T-cell (primary cell): ENCODE measurements at places on chromosomes 13 and 19.

DNA sequence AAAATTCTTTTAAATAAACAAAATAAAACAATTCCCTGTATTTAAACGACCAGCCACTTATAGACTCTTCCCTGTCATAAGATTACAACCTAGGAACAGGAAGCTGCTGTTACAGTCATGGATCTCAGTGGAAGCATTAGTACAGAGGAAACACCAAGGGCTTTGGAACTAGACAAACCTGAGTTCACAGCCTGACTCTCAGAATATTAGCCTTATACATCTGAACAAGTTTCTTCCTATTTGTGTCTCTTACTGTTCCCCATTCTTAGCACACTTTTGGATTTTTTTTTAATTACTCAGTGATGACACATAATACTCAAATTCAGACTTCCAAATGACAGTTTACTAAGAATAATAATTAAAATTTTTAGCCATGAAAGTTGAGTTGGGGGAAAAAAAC is 46.1 kb downstream of the ZDHHC20 start:
- no peak for DNase-seq

GRCh38 chr19:13957051-13957450 is 4.7 kb downstream of the DCAF15 start:
- DNase-seq, result no peak

- no peak for DNase-seq
These were observed 109.0 kb upstream of the HTR2A start for GRCh38 chr13:47005756-47006414.

DNA sequence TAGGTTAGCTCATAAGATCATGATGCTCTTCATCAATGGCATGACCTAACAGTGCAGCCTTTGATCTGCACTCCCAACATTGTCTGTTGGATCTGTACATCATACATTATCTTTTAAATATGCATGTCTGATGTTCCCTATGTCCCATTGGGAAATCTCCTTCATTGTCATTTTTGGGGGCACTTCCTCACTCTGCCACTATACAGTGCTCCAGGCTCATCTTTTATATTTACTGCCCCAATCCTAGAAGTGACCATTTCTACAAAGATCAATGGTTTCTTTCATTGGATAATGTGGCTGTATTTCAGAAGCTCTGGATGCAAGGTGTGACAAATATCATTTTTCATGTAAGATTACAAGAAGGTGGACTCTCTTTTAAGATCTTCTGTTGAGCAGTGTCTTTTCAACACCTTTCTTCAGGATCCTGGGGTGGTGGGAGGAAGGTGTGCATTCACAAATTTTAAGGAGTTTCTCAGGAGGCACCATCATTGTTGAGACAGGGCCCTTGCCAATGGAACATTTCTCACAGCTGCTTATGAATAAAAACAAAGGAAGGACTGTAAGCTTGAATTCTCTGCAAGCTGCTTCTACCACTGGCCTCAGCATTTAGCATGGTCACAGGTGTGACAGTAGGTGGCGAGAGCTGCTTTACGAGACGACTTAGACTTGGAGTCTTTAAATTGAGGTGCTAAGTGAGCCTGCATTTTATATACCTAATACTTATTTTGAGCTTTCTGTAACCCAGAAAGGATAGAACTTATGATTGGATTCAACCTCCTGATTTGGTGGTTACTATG is 403.0 kb downstream of the LMO7 start:
- no peak for DNase-seq

DNA sequence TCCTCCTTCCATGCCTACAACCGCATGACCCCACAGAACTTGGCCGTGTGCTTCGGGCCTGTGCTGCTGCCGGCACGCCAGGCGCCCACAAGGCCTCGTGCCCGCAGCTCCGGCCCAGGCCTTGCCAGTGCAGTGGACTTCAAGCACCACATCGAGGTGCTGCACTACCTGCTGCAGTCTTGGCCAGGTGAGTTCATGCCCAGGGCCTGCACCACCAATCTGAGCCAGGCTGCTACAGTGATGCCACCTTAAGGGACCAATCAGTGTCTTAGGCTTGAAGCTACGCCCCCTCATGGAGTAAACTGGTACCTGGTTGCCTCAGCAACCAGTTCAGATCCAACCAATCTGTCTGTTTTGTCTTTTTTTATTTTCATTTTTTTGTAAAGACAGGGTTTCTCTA is 5.2 kb downstream of the SYDE1 start:
- DNase-seq, result no peak

DNA sequence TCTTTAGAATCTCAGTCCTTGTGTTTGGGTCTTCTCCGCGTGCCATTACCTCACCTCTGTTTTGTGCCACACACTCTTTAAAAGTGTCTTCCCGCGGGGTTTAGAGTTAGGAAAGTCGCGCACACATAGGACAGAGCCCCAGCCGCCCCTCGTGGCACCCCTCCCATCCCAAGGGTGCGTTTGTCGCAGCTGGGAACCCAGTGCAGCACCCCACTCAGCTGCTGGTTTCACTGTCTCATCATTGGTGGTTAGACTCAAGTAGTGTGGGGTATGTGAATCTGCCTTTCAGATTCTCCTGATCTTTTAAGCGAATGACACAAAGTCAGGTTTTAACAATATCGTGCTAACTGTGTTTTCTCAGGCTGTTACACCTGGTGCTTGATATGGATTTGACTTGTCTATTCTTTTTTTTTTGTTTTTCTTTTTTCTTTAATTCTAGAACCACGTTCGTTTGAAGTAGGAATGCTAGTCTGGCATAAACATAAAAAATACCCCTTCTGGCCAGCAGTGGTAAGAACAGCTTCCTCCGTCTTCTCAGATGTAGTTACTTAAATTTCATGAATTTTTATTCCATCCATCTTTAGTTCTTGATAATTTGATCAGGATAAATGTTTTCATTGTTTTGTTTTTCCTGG is 19.5 kb upstream of the NDUFS7 start:
- no peak for DNase-seq

- no peak for DNase-seq
These were observed 17.0 kb upstream of the KCNN1 start for GRCh38 chr19:17949956-17950309.
